ENCODE measurements at places on chromosomes 4 and X. TPM values are rescaled to one million over a fixed set of nuclear protein-coding genes. Genes with fewer than 3 reads are reported as not detected.
A peak's percentile ranks its signal among the peaks of the same experiment; 100 is the strongest.

DNA sequence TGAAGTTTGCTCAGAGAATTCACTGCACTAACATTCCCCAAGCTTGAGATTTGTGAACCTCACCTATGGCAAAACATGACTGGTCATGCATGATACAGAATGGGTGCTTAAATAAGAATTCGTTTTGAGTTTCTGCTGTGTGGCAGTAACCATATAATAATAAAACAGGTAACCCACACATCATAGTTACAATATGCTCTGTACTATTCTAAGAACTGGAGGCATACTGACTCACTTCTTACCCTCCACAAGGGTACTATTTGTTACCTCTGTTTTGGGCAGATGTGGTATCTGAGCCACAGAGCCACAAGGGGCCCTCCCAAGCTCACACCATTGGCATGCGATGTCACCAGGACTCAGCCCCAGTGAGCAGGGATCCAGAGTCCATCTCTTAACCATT is 17.6 kb downstream of the SLC2A9 start:
- DNase-seq, result peak; percentile 93

DNA sequence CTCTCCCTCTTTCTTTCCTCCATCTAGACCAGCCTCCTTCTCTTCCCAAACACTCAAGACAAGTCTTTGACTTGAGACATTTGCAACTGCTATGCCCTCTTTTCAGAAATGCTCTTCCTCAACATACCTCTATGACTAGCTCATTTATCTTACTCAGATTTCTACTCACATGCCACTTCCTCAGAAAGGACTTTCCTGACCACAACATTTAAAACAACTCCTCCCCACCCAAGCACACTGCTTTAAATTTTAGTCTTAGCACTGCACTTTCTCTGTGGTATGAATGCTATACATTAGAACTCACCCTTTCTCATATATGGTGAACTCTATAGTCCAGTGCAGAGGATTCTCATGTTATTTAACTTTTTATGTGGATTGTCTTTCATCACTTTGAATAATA is 28.4 kb upstream of the SULT1E1 start:
- peak; percentile 50 for DNase-seq

GRCh38 chr4:186844059-186844681 is 120.5 kb upstream of the FAT1 start:
- DNase-seq, result peak; percentile 39

- peak; percentile 67 for DNase-seq
These were observed 18.7 kb downstream of the FAM184B start for GRCh38 chr4:17762726-17763125.

- no peak for DNase-seq
These were observed 1628.9 kb upstream of the AGA start for GRCh38 chr4:179071131-179071530.

DNA sequence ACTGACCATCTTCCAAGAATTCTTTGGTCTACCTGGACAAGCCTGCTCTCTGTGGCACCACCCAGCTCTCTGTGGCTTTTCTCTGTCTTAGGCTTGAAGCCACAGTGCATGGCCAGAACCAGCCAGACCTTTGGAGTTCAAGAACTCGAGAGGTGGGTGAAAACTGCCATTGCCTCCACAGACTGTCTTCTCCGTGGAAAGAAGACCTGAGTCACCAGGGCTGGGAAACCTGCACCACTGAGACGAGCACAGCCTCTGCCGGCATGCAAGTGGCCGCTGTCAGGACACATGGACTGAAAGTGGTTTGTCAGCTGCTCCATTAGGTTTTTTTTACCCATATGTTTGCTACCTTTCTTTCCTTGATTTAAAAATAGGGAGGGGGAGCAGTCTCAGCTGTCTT is 74.5 kb downstream of the MGST2 start:
- no peak for DNase-seq

- DNase-seq, result peak; percentile 9
These were observed 1682.3 kb upstream of the TENM3 start for GRCh38 chr4:180560896-180561295.

DNA sequence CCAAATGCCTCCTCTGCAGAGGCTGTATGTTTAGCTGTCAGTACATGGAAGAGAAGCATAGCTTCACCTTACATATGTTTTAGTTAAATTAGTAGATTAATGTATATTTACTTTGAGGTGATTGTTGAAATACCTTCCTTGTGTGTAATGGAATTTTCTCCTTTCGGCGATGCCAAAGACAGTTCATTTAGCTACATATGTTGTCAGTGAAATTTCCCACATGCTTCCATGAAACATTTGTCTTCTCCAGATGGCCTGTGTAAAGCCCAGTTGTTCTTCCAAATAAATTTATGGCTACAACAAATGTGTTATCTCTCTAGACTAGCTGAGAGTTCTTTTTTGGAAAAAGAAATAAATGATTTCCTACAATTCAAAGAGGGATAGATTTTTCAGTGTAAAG is 95.2 kb downstream of the GPAT3 start:
- DNase-seq, result no peak

MEPE gene
- not detected for total RNA-seq

RIPPLY1 gene
- 0.13 TPM for total RNA-seq

POF1B gene
- total RNA-seq, result 7.7 TPM

Data from bronchial epithelial cell (primary cell).